ENCODE measurements at places on chromosomes 1 and 21.

DNA sequence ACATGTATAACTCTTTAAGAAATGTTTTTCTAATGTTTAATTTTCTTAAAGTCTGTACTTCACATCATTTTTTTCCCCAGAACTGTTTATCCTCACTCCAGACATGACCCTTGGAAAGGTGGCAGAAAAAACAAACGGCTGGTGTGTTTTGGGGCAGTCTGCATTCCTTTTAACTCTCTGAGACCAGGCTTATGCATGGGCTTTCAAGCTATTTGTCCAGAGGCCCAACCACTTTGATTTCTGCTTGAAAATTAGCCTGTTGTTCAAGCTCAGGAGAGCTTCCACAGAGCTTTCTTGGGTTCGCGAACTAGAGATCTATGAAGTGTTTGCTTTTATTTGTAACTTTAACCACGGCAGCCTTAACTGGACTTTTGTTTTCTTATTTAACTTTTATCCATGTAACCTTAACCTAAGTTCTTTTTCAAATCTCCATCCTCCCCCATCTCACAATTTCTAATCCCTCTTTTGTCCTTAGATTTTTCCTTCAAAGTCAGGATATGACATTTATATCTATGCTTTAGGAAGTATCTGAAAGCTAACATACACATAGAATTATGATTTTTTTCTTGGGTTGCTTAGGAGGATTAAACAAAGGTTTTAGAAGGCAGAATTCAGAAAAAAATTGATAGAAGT, 111.8 kb downstream of the FGGY start:
- DNase-seq = no peak

- DNase-seq = no peak
Observed at GRCh38 chr21:20469361-20469760, 528.8 kb upstream of the NCAM2 start.

DNA sequence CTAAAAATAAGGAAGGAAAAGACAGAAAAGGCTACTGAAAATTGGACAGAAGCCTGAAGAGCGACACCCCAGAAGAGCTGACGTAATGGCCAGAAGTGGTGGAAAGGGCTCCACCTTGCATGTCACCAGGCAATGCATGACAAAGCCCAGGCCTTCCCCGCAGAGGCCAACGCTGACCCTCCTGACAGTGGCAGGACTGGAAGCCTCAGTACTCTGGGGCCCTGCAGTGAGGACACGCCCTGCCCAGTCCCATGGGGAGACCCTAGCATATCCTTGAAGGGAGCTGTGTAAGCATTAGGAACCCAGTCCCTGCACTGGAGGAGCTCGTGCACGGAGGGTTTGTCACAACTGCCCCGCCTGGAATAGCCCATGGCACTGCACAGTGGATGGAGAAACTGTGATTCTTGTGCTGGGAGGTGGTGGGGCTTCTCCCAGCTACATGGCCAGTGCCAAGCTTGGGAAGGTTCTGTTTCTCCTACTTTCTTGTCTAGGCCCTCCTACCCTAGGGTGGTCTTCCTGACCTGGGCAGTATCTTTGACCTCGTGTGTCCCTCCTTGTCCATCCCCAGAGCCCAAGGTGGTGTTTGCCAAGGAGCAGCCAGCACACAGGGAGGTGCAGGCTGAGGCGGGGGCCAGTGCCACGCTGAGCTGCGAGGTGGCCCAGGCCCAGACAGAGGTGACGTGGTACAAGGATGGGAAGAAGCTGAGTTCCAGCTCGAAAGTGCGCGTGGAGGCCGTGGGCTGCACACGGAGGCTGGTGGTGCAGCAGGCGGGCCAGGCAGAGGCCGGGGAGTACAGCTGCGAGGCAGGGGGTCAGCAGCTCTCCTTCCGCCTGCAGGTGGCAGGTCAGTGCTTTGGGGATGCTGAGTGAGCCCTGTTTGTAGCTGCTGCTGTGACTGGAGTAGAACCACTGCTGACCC, 60.4 kb downstream of the OBSCN start:
- DNase-seq = no peak

DNA sequence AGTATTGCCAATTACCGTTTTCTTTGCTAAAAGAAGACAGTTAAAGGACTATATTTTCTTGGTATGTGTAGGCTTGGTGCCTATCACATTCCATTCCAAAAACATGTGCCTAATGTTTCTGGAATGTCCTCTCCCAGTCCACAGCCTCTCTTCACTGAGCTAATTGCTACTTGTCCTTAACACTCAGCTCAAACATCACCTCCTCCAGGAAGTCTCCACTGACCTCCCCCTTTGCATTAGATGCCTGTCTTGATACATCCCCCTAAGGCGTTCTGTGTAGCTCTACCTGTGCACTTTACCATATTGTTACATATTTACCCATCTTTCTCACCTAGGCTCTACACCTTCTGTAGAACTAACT, 195.6 kb upstream of the CAMK1G start:
- no peak for DNase-seq

GRCh38 chr1:112938210-112938609, 17.8 kb downstream of the SLC16A1 start:
- no peak for DNase-seq

GRCh38 chr1:77540501-77541161, 141.8 kb downstream of the ZZZ3 start:
- DNase-seq = no peak

GRCh38 chr1:7177438-7178146, 392.3 kb downstream of the CAMTA1 start:
- DNase-seq = no peak

DNA sequence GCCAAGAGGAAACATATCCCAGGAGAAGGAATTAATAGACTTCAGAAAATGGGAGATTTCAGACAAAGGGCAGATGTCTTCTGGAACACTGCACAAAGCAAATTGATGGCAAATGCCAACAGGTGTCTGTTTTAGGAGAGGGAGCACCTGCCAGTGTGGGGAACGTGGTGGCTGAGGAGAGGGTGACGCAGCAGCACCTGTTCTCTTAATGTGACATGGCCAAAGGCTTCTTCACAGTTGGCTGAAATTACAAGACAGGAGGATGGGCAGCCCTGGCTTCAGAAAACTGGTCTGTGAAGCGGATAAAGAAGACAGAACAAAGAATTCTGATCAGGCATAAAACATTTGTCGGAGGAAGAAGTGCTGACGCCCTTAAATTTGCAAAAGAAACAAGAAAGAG, 178.7 kb upstream of the RUNX1 start:
- no peak for DNase-seq

GRCh38 chr1:29269382-29269781, 33.1 kb downstream of the PTPRU start:
- DNase-seq = no peak

DNA sequence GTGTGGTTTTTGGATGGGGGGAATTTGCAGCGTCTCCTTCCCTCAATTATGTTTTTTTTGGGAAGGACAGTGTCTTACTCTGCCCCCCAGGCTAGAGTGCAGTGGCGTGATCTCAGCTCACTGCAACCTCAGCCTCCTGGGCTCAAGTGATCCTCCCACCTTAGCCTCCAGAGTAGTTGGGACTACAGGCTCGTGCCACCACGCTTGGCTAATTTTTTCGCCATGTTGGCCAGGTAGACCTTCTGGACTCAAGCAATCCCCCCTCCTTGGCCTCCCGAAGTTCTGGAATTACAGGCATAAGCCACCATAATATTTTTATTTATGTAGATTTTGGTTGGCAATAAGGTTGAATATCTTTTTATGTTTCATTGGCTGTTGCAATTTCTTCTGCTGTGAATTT, 9.5 kb upstream of the PARP1 start:
- DNase-seq = no peak

DNA sequence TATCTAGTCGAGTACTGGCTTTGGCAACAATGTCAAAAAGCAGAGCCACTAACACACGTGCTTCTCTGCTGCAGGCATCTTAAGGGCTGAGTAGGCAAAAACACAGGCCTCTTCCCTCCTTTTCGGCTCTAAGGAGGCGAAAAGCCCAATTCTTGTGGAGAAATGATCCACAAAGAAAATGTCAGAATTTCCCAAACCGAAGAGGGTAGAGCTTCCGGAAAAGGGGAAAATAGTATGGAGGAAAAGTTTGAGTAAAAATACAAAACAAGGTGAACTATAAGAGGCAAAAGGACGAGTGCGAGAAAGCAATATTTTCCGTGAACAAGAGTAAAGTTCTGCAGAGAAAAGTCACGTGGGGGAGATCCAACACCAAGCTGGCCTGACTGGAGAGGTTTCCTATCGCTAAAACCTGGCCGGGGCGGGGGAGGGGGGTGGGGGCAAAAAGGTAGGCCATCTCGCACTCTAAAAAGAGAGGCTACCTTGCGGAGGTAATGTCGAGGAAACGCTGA, 551 bp downstream of the ZRANB2 start:
- peak; percentile 33 for DNase-seq

DNA sequence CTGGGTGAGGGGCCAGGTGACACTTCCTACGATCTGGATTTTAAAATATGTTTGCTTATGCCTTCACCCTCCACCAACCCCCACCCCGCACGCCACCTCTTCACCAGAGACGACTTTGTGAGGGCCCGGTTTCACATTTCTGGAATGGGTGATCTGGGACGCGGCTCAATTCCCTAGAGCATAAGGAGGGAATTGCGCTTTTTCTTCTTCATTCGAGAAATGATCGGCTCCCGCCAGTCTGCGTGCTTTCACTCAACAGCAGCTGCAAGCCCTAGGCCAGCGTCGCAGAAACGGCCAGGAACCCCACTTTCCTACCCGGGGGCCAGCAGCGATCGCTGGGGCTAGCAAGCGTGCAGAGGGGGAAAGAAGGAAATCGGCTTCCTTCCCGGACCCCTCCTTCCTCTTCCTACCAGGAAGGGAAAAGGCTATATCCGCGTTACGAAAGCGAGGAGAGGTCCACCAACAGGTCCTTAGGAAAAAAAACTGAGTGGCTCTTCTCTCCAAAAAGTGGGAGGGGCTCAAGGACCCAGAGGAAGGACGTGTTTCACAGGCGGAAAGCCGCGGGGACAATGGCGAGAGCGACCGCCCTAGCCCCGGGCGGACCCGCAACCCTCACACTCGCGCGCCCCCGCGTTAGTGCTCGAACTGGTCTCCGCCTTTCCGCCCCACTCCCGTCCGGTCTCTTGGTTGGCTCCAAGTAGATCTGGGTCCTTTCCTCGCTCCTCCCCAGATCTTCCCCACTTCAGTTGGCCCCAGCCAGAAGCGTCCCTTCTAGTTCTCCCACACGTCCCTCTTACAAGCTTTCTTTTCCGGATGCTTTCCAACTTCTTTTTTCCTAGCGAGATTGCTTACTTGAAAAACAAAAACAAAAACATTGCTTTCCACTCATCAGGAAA, 1.1 kb upstream of the ADAMTS1 start:
- DNase-seq = peak; percentile 44

- DNase-seq = no peak
Observed at GRCh38 chr1:230151924-230152468, 85.0 kb downstream of the GALNT2 start.

- DNase-seq = no peak
Observed at GRCh38 chr1:61318319-61319125, 236.2 kb downstream of the NFIA start.

- DNase-seq = no peak
Observed at GRCh38 chr1:64476251-64476952, 6.5 kb downstream of the CACHD1 start.

GRCh38 chr1:22451702-22452480, at the start of gene ZBTB40:
Gene ZBTB40, plus strand, starts transcription at chr1:22451851. Its CDS starts 38,098 bp downstream, at chr1:22489949.
- DNase-seq = peak; percentile 98

DNA sequence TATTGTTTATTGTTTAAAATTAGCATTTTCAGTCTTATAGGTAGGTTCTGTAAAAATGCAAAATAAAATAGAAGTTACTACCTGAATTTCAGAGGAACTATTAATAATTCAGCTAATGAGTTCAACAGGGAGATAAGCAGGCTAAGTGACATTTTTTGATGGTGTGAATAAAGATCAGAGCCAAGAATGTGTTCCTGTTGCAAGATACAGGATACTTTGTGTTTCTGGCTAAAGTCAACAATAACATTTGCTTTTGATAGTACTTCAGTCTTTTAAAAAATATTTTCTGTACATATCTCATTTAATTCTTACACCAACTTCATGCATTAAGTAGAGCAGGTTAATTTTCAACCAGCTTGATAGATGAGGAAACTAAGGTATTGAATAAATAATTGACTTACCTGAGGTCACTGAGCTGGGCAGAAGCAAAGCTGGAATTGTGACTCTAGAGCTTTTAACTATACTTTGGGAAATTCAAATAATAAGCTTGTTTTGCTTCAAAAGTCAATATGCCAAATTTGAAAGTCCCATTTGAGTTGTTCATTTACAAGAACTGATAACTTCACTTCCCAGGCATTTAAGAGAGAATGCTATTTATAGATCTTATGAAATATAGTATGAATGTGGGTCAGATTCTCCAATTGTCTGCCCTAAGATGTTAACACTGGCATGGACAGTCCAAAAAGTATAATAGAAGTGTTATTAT, 6.0 kb downstream of the GORAB start:
- DNase-seq = no peak

DNA sequence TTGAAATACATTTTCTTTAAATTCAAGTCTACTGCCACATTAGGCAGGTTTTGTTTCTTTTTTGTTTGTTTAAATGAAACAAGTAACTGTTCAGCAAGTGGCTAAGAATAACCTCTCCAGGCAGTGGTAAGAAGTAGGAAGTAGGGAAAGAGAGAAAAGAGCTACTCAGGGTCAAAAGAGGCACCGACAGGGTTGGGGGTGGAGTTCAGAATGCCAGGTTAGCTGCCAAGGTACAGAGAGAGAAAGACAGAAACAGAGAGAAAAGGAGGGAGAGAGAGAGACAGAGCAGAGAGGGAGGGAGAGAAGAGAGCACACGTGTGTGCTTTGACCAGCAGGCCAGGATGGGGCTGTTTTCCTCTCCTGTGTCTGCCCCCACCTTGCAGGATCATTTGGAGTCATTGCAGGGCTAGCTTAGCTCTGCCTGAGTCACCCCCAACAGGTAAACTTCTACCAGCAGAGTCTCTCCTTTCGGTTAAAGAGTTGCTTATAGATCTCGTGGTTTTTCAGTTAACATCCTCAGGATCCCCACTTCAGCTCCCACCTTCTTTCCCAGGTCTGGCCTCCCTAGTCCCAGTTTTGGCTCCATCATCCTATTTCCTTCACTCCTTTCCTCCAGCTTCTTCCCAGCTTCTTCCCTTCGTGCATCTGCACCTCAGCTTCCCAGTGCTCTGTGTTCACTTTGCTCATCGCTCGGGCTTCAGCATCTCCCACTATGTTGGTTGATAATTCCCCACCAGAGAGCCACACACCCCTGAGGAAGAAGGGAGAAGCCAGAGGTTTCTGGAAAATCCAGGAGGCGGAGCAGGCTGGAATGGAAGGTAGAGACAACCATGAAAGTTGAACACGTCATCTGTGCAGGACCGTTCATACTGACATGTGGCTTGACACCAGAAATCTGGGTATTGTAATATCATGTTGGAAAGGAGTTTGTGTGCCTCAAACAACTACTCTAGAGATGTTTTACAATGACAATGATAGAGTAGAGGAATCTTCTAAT, 21.8 kb upstream of the RAB4A start:
- DNase-seq = peak; percentile 42

GRCh38 chr1:39473324-39473723, 18.1 kb upstream of the BMP8A start:
- no peak for DNase-seq
